H1 (cell line): ENCODE measurements at places on chromosomes 7 and 10.

DNA sequence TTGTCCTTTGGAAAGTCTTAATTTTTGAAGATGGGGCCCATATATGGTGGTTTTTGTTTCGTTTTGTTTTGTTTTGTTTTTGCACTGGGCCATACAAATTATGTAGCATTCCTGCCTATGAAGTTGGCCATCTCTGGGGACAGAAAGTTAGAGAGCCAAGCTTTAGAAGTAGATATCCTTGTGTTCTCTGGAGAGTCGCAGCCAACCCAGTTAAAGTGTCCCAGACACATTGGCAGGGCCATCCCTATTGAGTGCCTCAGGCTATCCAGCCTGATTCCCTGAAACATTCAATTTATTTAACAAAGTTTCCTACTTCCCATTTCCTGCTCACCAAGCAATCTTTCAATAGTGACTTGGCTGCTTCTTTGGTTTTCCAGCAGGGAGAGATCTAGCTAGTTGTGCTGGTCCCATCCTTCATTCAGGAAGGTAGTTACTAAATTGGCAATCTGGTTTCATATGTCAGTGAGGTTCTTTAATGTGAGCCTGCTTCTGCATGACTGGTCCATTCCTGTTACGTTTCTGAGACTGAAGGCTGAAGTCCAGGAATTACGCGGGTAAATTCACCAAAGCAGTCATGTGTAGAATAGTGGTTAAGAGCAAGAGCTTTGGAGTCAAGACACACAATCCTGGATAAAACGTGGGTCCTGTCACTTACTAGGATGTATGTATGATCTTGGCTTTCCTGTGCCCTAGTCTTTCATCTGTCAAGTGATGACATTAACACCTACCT, 49.3 kb upstream of the HBP1 start:
- no peak for DNase-seq

DNA sequence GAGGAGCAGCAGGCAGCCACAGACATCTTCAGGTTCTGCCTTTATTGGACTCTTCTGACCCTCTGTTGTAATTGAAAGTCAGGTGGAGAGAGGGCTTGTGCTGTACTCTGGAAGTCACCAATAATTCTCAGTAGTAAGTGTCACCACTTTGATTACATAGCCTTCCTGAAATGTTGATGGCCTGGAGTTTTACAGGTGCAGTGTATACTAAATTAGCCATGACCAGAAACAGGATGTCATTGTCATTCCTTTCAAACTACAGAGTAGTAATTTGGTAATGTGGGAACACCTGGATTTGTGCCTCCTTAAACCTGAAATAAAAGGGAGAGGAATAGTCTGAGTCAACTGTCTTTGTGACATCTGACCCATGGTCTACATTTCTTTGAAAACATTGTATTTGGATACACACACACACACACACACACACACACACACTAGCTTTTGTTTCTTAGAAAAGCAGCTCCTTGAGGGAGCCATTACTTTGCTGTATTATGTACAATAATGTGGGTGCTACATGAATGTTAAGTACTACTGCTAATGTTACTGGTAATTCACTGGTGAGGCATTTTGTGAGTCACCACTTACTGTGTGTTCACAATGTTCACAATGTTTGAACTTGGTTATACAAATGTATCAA, 19.6 kb downstream of the ARL4A start:
- DNase-seq, result no peak

GRCh38 chr7:102433219-102434038, at the start of gene ORAI2:
Gene ORAI2, plus strand, starts transcription at chr7:102433575. Its CDS starts 5,382 bp downstream, at chr7:102438957.
- DNase-seq, result no peak

DNA sequence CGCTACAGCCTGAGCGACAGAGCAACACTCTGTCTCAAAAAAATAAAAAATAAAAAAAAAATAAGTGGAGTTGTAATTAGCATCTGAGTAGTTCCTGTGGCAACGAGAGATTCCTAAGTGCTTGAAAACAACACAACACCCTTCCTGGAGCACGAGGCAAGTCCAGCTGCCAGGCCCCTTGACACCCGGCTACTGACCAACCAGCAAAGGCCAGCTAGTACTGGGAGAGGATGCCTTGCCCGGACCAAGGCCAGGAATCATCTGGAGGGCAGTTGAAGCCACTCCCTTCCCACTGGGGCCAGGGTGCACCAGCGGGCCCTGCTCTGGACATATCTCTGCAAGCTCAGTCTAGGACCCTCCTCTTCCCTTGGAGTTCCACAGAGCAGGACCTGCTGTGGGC, 536 bp downstream of the C10orf105 start:
- DNase-seq, result no peak
